Kidney (tissue), 22 donors: ENCODE measurements at places on chromosomes 16 and 17. TPM values are rescaled to one million over a fixed set of nuclear protein-coding genes. Genes with fewer than 3 reads are reported as not detected.
A peak's percentile ranks its signal among the peaks of the same experiment; 100 is the strongest.

DNA sequence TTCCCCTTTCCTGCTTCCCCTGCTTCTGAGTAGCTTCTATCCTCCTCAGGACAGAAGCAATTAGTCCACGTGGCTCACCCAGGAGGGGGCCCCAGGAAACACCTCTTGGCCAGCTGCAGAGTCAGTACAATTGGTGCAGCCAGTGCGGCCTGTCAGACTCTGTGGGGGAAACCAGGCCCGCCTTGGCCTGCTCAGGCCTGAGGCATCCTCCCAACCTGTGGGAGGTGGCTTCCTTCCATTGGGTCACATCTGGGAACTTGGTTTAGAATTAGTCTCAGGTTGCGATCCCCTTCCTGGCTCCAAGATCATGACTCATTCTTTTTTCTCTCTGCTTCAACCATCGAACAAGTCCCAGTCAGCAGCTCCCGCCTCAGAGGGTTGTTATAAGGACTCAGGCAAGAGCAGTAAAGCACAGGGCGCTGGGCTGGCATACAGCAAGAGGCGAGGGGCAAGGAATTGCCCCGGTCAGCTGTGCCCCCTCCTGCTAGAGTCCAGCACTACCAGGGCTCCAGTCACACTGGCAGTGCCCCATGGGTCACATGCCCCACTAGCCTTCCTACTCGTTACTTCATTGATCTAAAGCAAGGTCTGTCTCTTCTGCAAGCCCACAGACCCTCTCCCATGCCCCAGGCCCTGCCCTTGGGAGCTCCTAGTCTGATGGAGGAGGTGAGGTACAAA, 8.1 kb upstream of the EPX start:
- peak; percentile 22 for DNase-seq

- DNase-seq: peak; percentile 72
Measured at GRCh38 chr16:22933173-22933572, 119.2 kb downstream of the HS3ST2 start.

CRYM gene
- 80.9 TPM for polyA plus RNA-seq

- DNase-seq: no peak
Measured at GRCh38 chr17:80929449-80929848, 62.2 kb upstream of the CHMP6 start.

DNA sequence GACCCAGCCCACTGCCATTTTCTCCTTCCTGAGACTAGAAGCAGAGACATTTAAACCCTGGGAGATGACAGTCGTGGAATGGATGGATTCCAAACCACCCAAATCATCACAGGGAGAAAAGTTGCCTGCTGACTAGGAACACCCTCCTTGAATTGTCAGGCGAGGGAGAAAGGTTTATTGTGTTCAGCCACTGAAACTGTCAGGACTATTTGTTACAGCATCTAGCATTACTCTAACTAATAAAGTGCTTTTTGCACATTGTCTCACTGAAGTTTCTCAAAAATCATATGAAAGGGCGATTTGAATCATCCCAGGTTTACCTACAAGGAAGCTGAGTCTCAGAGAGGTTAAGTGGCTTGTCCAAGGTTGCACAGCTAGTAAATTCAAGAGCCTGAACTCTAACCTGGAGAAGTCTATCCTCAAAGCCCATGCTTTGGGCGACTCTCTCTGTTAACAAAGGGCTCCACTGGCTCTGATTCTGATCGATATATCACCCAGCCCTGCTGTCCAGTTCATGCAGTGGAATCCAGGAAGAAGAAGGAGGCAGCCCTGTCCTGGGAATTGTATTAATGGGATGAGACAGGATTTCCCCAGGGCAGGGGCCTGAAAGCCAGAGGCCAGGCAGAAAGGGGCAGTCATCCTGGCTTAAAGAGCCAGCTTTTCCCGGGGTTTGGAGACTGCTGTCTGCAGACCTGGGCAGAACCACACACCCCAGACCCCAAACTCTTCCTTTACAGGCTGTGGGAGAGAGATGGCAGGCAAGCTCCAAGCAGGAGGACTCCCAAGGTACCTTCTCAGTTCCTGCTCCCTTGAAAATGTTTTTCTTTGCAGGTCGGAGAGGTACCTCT, 37.5 kb downstream of the IRX3 start:
- DNase-seq: no peak

CES4A gene
- 14.9 TPM for polyA plus RNA-seq

GRCh38 chr17:31794111-31794510, 64.9 kb downstream of the COPRS start:
- DNase-seq: no peak

GRCh38 chr17:17510456-17511292, 14.5 kb upstream of the RASD1 start:
- no peak for DNase-seq

DNA sequence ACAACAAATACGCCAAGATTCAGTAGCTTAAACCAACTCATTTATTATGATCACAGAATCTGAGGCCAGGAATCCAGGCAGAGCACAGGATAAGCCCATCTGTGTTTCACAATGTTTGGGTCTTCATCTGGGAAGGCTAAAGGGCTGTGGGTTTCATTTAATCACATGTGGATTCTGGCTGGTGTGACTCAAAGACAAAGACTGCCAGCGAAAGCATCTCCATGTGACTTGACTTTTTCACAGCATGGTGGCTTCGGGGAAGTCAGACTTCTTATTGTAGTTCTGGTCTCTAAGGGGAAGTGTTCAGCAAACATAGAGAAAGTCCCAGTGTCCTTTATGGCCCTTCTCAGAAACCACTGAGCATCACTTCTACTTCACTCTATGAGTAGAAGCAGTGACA, 1014.4 kb upstream of the GOT2 start:
- no peak for DNase-seq

CDH5 gene
- 13.9 TPM for polyA plus RNA-seq

CSH1 gene
- polyA plus RNA-seq: not detected

DNA sequence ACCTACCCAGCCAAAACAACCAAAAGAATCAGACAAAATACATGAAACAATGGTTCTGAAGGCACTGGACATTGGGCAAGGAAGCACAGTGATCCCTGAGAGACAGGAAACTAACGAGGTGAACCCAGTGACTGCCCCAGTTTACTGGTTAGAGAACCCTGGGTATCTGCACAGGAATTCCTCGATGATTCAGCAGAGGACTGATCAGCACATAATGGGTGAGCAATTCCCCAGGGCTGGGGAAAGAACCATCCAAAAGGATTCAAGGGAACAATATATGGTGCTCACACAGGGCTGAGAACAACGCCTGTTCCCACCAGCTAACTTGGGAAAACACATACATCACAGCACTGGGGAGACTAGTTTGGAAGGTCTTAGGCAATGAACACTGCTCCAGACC, 167.2 kb downstream of the PARN start:
- no peak for DNase-seq

DNA sequence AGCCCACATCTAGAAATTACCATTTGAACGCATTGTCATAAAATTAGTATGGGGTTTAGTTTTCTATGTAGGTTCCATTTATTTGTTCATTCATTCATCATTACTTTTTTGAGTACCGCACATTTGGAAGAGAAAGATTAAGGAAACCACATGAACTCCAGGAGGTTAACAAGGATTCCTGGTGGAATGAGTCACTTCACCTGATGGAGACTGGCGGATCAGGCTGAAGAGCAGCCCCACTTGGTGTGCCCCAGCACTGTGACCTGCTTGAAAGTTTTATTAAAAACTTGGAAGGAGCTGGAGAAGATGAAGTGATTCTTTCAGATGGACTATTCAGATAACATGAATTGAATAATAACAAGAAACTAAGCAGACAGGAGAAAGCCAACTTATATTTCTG, 293.6 kb upstream of the CDH11 start:
- no peak for DNase-seq

DNA sequence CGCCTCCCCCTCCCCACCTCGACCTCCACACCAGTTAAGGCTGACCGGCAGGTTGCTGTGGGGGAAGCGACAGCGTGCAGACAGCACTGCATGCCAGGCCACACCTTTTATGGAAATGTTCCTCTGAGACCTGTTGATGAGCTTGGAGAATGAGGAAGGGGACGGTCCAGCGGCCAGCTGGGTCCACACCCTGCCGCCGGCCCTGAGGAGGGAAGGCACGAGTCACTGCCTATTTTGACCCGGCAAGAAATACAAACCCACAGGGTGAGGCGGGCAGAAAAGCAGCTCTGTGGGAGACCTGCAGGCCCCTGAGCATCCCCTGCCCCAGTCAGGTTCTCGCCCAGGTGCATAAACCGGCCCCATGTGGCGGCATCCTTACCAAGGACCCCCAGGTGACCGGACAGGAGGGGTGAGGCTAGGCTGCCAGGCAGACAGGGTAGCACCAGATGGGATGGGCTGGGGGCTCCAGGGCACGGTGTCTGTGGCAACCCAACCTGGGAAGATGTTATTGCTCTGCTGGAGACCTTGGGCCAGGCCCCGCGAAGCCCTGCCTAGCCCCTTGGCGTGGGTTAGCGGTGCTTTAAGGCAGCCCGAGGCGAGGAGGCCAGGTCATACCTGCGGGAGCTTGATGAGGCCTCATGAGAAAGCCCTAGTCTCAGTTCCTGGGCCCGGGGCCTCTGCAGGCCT, 12.7 kb downstream of the NATD1 start:
- DNase-seq: peak; percentile 46

KRTAP4-4 gene
- not detected for polyA plus RNA-seq

SRRM2 gene
- polyA plus RNA-seq: 386 TPM

GRCh38 chr16:87227296-87227951, 89.8 kb downstream of the C16orf95 start:
- DNase-seq: peak; percentile 65
